ENCODE measurements at places on chromosomes 16 and 17. TPM values are rescaled to one million over a fixed set of nuclear protein-coding genes. Genes with fewer than 3 reads are reported as not detected.

- no peak for DNase-seq
These were observed 1.1 kb upstream of the SLC16A5 start for GRCh38 chr17:75086496-75087181.

DNA sequence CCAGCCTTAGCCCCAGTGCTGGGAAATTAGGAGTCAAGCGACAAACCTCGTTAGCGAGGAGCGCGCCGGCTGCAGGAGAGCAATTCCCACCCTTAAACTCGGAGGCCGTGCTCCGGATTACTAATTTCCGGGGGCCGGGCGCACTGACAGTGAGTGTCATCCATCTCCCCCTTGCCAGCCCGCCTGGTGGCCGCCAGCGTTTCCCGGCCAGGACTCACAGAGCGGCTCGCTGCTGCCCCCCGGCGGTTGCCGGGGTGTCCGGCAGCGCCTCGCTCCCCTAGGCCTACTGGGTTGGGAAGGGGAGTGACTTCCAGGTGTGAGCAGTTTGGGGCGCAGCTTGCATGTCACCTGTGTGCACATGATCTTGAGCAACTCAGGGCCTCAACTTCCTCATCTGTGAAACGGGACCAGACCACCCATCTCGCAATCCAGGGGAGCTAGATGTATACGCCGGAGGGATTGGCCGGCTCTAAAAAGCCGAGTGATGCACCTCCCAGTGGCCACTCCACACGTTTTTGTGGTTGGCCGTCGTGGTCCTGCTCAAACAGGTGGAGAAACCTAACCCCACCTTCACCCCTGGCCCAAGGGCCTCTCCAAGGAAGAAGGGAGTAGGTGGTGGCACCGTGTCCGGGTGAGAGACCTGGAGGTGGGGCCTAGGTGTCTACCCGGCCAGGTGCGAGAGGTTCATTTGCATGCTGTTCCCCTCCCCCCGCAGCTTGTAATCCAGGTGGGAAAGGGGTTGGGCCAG lies 2.5 kb upstream of the GSE1 start:
- DNase-seq = peak; percentile 84

DNA sequence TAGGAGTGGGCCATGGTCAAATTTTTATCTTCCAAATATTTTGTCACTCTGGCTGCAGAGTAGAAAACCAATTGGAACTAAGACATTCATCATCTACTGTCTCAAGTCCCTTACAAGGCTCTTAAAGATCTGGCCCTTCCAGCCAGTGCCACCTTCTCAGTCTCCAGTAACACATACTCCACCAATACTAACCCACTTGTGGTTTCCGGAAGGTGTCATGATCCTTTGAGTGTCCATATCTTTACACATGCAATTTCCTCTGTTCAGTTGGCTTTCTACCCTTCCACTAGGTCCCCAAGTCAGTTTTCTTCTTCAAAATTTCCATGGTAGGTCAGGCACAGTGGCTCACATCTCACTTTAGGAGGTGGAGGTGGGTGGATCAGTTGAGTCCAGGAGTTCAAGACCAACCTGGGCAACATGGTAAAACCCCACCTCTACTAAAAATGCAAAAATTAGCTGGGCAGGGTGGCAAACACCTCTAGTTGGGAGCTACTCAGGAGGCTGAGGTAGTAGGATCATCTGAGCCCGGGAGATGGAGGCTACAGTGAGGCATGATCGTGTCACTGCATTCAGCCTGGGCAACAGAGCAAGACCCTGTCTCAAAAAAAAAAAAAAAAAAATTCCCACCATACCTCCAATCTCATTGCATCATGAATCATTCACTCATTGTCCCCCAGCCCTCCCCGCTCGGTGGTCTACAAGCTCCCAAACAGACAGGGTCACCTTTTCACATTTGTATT lies 6.0 kb upstream of the GRB2 start:
- no peak for DNase-seq

DNA sequence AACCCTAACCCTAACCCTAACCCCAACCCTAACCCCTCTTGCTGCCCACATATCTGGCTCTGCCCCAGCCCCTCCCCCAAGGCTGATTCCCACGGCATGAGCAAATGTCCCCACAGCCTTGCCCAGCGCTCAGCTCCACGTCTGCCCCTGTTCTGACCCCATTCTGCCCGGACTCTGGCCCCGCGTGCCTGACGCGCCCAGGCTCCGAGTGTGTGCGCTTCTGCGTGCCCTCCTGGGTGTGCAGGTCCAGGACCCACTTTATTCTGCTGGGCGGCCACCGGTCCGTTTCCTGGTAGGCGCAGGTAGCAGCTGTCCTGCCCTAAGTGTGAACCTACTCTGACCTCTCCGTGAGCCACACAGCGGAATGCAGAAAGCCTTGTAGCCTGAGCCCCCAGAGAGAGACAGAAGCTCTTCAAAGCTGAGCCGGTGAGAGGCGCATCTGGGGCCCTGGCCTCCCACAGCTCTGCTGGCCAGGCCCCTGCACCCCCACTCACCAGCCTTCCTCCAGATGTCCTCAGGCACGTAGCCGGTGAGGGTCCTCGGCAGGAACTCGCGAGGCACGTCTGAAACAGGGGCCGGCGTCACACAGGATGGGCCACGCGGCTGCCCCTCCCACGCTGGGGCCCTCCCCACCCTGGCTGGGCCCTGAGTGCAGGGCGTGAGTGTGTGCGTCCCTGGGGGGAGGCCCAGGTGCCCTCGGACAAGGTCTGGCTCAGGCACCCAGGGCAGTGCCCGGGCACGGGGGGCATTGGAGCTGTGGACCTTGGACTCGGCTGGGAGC lies 14.0 kb upstream of the PABPN1L start:
- no peak for DNase-seq

KRTAP3-1 gene
- total RNA-seq = not detected

EPOP gene
- total RNA-seq = 1.2 TPM

GRIN2C gene
- total RNA-seq = 0.05 TPM

Data from myocyte (in vitro differentiated cells).